DMS 273 treated with DMSO at 0.1 percent for 48 hours (cell line): ENCODE measurements at places on chromosomes 13 and 19.

DNA sequence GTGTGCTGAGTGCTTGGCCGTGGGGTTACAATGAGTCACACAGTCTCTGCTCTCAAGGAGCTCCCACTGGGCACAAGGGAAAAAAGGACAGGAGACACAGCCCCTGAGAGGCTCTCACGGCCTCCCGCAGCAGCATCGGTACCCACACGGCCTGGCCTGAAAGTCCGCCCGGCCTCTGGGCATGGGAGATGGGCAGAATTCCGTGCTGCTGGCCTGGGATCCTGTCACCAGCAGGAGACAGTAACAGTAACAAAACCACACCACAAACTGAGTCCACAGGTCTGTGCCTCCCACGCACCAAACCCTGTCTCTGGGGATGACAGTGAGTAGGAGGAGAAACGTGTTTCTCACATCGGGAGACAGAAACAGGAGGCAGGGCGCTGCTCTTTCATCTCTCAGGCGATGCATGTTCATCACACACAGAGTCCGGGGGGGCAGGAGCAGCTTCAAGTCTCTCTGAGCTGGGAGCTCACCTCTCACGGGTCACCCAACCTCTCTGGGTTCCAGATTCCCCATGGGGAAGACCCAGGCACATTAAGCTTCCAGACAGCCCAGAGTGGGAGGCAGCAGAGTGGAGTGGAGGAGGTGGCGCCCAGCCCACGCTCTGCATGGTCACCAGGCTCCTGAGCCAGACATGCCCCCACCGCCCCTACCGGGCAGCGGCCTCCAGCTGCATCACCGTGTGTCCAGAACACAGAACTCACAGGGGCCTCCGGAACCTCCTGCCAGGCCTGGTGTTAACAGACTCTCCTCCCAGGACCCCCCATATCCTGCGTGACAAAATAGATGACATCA lies 124.7 kb upstream of the VSTM2B start:
- no peak for DNase-seq

GRCh38 chr13:101474419-101474957 lies 22.0 kb downstream of the ITGBL1 start:
- DNase-seq, result no peak

- no peak for DNase-seq
These were observed 391.0 kb downstream of the FGF9 start for GRCh38 chr13:22061806-22062391.

GRCh38 chr13:111280681-111281585 lies 39.5 kb upstream of the TEX29 start:
- DNase-seq, result no peak

DNA sequence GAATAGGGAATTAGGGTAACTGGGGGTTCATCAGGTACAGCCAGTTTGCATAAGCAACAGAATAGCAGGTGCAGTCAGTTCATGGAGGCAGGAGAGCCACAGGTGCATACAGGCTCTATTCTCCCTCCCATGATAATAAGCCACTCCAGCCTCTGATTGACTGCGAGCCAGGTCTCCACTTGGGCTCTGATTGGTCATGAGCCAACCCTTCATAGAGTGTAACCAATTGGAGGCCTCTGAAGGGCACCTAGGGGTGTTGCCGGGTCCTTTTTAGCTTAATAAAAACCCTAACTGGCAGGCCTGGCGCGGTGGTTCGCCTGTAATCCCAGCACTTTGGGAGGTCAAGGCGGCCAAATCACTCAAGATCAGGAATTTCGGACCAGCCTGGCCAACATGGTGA lies 8.7 kb upstream of the CKM start:
- DNase-seq, result no peak

DNA sequence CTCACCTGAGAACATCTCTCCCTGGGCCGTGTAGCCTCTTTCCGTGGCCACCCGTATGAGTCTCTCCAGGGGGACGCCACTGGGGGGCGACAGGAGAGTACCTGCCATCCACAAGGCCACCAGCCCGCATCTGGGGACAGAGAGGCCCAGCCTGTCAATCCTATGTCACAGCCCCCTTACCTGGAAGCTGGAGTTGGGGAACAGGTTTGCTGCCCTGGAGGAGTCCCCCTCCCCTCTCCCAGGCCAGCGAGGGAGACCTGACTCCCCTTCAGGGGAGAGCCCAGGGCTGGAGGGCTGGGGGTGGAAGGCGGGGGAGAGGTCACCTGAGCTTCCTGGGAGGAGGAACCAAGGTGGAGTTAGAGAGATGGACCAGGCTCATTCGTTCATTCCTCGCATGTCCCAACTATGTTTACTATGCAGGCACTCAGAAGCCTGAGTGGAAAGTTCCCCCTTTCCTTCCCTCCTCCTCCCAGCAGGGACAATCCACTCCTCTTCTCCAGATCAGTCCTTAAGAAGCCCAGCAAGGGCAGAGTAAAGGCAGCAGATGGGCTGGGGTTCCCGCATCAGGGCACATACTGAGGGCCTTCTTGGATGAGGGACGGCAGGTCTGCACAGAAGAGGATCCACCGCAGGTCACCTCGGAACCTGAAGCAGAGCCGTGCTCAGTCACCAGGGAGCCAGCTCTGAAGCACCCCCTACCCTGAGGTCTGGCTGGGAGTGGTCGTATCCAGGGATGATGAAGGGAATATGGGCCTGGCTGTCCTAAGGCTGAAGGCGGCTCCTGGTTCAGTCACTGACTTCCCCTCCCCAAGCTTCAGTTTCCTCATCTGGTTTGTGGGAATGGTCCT lies 5.5 kb downstream of the ACTMAP start:
- DNase-seq, result no peak

GRCh38 chr19:51761696-51762095 lies 716 bp downstream of the FPR2 start:
- no peak for DNase-seq

DNA sequence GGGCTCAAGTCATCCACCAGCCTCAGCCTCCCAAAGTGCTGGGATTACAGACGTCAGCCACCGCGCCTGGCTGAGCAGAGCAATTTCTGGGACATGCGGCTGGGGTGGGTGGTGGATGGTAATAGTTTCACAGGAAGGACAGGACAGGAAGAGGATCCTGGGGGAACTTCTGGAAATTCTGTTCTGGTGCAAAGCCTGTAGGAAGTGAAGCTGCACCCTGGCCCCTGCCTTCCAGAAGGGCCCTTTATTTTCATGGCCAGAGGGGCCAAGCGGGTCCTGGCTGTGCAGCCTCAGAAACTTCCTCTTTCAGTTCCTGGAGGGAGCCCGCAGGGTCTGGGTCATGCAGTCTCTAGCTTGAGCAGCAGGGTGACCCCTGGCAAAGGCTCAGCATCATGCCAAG lies 15.7 kb downstream of the FEM1A start:
- no peak for DNase-seq

- no peak for DNase-seq
These were observed 19.4 kb upstream of the PSG4 start for GRCh38 chr19:43224855-43225253.

- DNase-seq, result no peak
These were observed 251.6 kb downstream of the KCTD12 start for GRCh38 chr13:76634431-76635191.
